ENCODE measurements at places on chromosomes 6 and 20. TPM values are rescaled to one million over a fixed set of nuclear protein-coding genes. Genes with fewer than 3 reads are reported as not detected.
A peak's percentile ranks its signal among the peaks of the same experiment; 100 is the strongest.

SLC22A1 gene
- 3.7 TPM for total RNA-seq

NKAIN4 gene
- not detected for total RNA-seq

BTBD3 gene
- 17.3 TPM for total RNA-seq

MEP1A gene
- not detected for total RNA-seq

ADAT2 gene
- 39.0 TPM for total RNA-seq

VSTM2L gene
- not detected for total RNA-seq

ZSCAN16 gene
- 4.8 TPM for total RNA-seq

- peaks cover 4% of the 10 kb centered on the region for H3K36me3 ChIP-seq
- no peak overlapping the region for H3K27ac ChIP-seq
- DNase-seq: no peak
- peaks cover 52% of the 10 kb centered on the region for H3K4me1 ChIP-seq
- peaks cover 6% of the 10 kb centered on the region for H3K27me3 ChIP-seq
- H3K4me3 ChIP-seq: no peak overlapping the region
Observed at GRCh38 chr20:50389808-50390684, 120.1 kb upstream of the PTPN1 start.

GRCh38 chr6:162706232-162706631, 21.3 kb downstream of the PRKN start:
- no peaks in the 10 kb centered on the region for H3K36me3 ChIP-seq
- no peak overlapping the region for H3K27ac ChIP-seq
- H3K27me3 ChIP-seq: no peaks in the 10 kb centered on the region
- H3K4me1 ChIP-seq: no peaks in the 10 kb centered on the region
- DNase-seq: no peak

- no peaks in the 10 kb centered on the region for H3K36me3 ChIP-seq
- H3K27ac ChIP-seq: no peak overlapping the region
- H3K27me3 ChIP-seq: no peaks in the 10 kb centered on the region
- no peak overlapping the region for H3K4me3 ChIP-seq
- no peaks in the 10 kb centered on the region for H3K4me1 ChIP-seq
Observed at GRCh38 chr20:56786503-56786902, 157.4 kb downstream of the TFAP2C start.

DNA sequence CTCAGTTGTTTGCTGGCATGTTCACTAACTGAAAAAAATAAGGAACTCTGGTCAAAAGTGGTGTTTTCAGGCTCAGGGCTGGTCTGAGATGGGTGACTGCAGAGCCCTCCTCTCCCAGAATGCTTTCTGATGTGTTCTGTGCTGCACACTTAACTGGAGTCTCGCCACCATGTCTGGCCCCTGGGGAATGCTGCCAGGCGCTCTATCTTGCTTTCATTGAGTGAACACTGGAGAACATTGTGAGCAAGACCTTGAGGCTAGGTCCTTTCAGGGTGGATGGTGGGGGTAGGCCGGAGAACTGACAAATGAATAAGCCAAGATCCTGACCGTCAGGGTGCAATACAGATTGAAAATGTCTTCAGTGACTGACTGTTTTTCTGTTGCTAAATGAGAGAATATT, 19.5 kb downstream of the PANK2 start:
- peaks cover 47% of the 10 kb centered on the region for H3K4me1 ChIP-seq
- H3K27me3 ChIP-seq: no peaks in the 10 kb centered on the region
- peak overlapping the region; percentile 80 for H3K27ac ChIP-seq
- no peak for DNase-seq
- peaks cover 45% of the 10 kb centered on the region for H3K36me3 ChIP-seq
- peak overlapping the region; percentile 53 for H3K4me3 ChIP-seq

GRCh38 chr6:154821638-154822037, 88.4 kb downstream of the SCAF8 start:
- H3K4me1 ChIP-seq: peaks cover 10% of the 10 kb centered on the region
- peaks cover 47% of the 10 kb centered on the region for H3K36me3 ChIP-seq
- H3K27ac ChIP-seq: no peak overlapping the region

DNA sequence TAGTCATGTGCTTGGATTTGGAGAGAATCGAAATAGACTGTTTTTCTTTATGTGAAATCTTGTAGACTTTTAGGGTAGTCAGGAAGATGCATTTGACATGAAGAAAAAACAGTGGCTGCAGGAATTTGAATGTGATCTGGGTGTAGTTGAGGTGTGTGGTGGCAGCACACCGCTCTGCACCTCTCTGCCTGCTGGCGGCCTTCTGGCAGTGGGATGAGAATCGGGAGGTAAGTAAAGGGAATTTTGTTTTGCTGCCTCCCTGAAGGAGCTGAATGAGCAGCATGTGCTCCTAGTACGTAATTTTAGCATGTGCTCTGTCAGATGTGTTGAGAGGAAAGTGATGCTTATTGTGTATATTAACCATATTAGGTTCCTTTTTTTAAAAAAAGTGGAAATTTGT, 3.2 kb downstream of the TPD52L2 start:
- H3K36me3 ChIP-seq: peaks cover 22% of the 10 kb centered on the region
- peaks cover 18% of the 10 kb centered on the region for H3K4me1 ChIP-seq
- peak overlapping the region; percentile 2 for H3K27ac ChIP-seq
- no peaks in the 10 kb centered on the region for H3K27me3 ChIP-seq
- H3K4me3 ChIP-seq: peak overlapping the region; percentile 29

DNA sequence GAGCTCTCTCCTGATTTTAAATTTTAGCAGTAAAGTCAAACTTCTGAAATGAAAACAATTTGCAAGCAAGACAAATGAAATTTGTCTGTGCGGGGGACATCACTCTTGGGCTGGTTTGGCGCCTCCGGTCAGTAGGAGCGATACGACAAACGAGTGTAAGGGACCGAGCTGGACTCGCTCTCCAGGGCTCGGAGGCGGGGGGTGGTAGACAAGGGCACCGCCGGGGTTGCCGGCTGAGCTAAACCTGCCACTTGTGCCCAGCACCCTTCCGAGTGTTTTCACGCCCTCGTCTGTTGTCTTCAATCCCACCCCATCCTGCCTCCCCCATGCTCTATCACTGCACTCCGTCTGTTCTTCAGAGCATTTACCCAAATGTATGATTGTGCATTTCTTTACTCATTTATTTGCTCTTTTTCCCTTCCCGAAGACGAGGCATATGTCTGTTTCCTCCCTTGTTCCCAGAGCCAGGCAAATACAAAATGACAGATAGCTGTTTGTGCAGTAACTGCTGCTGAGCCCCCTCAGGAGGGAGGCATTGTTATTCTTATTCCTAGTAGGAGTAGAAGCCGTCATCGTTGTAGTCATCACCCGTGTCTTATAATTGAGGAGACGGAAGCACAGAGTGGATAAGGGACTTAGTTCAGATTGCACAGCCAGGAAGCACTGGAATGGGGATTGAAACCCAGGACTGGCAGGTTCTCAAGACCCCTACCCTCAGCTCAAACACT, 62.8 kb upstream of the APCDD1L start:
- H3K36me3 ChIP-seq: no peaks in the 10 kb centered on the region
- no peak for DNase-seq
- no peak overlapping the region for H3K27ac ChIP-seq
- no peaks in the 10 kb centered on the region for H3K4me1 ChIP-seq

DNA sequence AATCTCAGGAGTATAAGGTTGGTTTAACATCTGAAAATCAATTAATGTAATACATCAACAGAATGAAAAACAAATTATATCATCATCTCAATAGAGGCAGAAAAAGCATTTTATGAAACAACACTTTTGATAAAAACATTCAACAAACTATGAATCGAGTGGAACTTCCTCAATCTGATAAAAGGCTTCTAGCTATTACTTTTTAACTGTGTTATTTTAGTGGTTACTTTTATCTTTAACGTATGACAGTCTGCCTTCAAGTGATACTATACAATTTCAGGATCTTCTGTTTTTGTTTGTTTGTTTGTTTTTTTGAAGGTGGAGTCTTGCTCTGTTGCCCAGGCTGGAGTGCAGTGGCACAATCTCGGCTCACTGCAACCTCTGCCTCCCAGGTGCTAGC, 73.7 kb downstream of the ZFAND3 start:
- H3K27me3 ChIP-seq: no peaks in the 10 kb centered on the region
- H3K27ac ChIP-seq: no peak overlapping the region
- peaks cover 6% of the 10 kb centered on the region for H3K36me3 ChIP-seq
- H3K4me1 ChIP-seq: no peaks in the 10 kb centered on the region

DNA sequence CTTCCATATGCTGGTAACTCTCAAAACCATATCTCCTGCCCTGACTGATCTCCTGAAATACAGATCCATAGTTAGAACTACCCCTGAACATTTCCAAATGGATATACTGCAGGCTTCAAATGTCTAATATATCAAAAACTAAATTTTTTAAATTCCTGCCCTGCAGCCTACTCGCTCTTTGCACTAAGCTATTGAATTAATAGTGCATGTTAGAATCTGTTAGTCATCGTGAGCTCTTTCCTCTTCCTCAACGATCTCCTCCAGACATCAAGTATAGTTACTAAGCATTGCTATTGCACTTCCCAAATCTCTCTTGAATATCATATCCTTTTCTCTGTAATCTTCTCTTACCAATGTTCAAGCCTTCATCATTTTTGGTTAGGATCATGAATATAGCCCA, 26.0 kb upstream of the RSPO3 start:
- no peak overlapping the region for H3K4me3 ChIP-seq
- H3K4me1 ChIP-seq: no peaks in the 10 kb centered on the region
- no peak overlapping the region for H3K27ac ChIP-seq

GRCh38 chr6:131947986-131948661, 3.0 kb downstream of the CCN2 start:
- no peak overlapping the region for H3K27ac ChIP-seq
- peaks cover 57% of the 10 kb centered on the region for H3K27me3 ChIP-seq
- no peak overlapping the region for H3K4me3 ChIP-seq
- H3K4me1 ChIP-seq: peaks cover 10% of the 10 kb centered on the region
- no peaks in the 10 kb centered on the region for H3K36me3 ChIP-seq
- DNase-seq: no peak

DNA sequence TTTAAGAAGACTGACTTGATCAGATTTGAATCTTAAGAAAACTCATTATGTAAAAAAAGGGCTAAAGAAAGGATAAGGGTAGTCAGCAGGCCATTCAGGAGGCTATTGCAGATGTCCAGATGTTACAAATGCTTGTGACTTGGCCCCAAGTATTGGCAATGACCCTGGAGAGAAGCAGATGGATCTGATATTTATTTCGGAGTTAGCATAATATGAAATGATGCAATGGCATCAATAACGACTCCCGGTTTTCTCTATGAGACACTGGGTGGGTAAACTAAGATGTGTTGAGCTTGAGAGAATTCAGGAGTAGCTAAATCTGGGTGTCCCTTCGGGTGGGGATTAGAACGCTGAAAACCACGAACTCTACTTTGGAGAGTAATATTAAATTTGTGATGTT, 149.7 kb downstream of the LAMA2 start:
- no peaks in the 10 kb centered on the region for H3K4me1 ChIP-seq
- no peaks in the 10 kb centered on the region for H3K36me3 ChIP-seq
- no peak overlapping the region for H3K4me3 ChIP-seq
- no peaks in the 10 kb centered on the region for H3K27me3 ChIP-seq

DNA sequence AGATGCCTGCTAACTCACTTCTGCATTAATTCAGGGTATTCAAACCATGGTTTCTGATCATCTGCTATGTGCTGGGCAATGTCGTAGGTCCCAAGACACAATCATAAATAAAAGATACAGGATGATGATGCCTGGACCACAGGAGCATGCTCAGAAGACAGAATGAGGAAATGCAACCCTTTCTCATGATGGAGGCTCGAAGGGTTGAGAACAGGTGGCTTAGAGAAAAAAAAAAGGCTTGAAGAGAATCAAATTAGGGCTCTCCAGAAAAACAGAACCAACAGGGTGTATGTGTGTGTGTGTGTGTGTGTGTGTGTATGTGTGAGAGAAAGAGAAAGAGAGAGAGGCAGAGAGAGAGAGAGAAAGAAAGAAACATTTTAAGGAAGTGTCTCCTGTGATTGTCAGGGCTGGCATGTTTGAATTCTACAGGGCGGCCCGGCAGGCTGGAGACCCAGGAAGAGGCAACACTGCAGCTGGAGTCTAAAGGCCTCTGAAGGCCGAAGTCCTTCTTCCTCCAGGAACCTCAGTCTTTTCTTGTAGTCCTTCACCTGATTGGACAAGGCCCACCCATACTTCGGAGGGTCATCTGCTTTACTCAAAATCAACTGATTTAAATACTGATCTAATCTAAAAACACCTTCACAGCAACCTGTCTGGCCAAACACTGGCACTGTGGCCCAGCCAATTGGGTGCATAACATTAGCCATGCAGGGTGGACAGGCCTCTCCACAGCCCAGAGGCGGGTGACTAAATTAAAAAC, 143.8 kb downstream of the ERMARD start:
- H3K27ac ChIP-seq: no peak overlapping the region
- no peak overlapping the region for H3K4me3 ChIP-seq
- no peaks in the 10 kb centered on the region for H3K27me3 ChIP-seq
- no peaks in the 10 kb centered on the region for H3K4me1 ChIP-seq

DNA sequence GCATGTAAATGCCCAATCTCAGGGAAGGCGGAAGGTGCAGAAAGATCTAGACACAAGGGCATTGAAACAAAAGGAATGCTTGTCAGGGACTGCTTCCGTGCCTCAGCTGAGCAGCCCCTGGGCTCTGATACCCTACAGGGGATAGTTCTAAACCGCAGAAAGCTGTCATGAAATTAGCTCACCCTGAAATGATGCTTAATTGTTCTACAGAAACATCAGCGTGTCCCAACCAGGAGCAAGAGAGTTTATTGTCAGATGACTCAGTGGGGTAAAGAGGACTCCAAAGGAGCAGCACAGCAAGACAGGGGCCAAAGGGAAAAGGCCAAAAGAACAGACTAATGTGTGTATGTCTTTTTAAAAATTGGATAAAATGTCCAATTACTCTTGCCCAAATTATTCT, 258.4 kb upstream of the JARID2 start:
- H3K36me3 ChIP-seq: no peaks in the 10 kb centered on the region
- no peak for DNase-seq
- H3K4me3 ChIP-seq: no peak overlapping the region
- peaks cover 11% of the 10 kb centered on the region for H3K27me3 ChIP-seq
- H3K4me1 ChIP-seq: no peaks in the 10 kb centered on the region
- no peak overlapping the region for H3K27ac ChIP-seq

GRCh38 chr6:149453597-149454345, 31.0 kb downstream of the ZC3H12D start:
- DNase-seq: no peak
- no peak overlapping the region for H3K27ac ChIP-seq
- H3K27me3 ChIP-seq: no peaks in the 10 kb centered on the region
- peaks cover 35% of the 10 kb centered on the region for H3K36me3 ChIP-seq
- peaks cover 18% of the 10 kb centered on the region for H3K4me1 ChIP-seq

DNA sequence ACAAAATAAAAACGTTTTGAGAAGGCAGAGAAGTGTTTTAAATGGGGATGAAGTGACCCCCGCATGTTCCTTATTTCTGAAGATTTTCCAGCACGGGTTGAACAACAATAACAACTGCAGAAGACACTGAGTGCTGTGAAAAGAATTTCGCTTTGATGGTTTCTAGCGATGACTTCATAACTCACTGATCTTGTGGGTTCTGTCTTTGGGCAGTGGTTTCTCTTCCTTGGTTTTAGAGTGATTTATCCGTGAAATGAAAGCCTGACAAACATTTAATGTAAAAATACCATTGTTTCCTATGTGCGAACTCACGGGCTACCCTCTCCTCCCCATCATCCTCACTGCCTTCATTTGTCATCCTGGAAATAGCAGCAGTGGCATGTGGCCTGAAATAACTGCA, 793.9 kb downstream of the QKI start:
- no peak overlapping the region for H3K27ac ChIP-seq
- no peak for DNase-seq
- H3K27me3 ChIP-seq: no peaks in the 10 kb centered on the region
- H3K4me3 ChIP-seq: no peak overlapping the region

GRCh38 chr6:97705568-97705967, 422.6 kb upstream of the MMS22L start:
- peaks cover 2% of the 10 kb centered on the region for H3K27me3 ChIP-seq
- DNase-seq: no peak
- H3K36me3 ChIP-seq: no peaks in the 10 kb centered on the region
- no peak overlapping the region for H3K27ac ChIP-seq
